ENCODE measurements at places on chromosomes 7 and 10.

DNA sequence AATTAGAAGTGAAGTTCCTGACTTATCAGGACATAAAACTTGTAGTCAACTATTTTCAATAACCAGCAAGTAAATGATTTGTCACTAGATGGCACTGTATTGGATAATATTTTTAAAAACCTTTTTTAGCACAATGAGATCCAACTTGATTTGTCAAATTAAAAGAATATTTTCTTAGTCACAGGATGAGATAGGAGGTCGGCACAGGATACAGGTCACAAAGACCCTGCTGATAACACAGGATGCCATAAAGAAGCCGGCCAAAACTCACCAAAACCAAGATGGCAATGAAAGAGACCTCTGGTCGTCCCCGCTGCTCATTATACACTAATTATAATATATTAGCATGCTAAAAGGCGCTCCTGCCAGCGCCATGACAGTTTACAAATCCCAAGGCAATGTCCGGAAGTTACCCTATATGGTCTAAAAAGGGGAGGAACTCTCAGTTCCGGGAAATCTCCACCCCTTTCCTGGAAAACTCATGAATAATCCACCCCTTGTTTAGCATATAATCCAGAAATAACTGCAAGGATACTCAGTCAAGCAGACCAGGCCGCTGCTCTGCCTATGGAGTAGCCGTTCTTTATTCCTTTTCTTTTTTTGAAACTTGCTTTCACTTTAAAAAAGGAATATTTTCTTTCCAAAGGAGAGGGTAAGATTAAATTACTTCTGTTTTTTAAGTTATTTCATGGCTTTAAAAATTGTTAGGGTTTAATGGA, 255.7 kb upstream of the MKLN1 start:
- peak; percentile 23 for DNase-seq

GRCh38 chr10:47165711-47166404, 134.1 kb upstream of the GDF10 start:
- DNase-seq = peak; percentile 78

DNA sequence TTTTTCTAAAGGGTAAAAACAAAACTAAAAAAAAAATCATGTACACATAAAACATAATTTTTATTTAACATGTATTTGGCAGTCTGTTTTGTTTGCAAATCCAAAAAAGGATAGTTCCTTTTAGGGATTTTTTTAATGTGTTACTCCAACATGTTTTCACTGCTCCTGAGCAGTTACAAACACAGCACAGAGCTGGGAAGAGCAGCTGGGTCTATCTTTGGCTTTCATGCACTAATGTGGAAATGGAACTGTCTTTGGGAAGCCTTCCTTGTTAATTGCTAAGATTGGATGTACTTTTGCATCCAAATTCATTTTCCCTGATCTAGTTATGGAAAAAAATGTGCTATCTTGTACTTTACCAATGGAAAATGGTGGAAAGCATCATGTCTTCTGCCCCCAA, 1035.1 kb downstream of the CNTNAP2 start:
- no peak for DNase-seq

DNA sequence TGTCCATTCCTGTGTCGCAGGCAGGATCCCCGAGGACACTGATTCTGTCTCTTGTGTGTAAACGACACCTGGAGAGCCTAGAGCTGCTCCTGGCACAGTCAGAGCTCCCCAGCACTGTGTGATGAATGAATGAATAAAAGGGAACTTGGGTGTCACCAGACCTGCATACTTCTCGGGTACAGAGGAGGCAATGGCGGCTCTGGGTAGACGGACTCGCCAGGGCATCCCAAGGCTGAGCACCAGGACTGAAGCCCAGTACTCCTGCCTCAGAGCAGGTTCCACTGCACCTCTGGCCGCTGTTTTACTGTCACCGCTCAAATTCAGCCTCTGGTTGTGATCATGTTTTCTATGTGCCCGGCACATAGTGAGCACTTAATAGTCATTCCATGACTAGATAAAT, 255.8 kb downstream of the GLRX3 start:
- DNase-seq = no peak

GRCh38 chr7:78389022-78389421, 590.4 kb downstream of the PHTF2 start:
- DNase-seq = no peak

DNA sequence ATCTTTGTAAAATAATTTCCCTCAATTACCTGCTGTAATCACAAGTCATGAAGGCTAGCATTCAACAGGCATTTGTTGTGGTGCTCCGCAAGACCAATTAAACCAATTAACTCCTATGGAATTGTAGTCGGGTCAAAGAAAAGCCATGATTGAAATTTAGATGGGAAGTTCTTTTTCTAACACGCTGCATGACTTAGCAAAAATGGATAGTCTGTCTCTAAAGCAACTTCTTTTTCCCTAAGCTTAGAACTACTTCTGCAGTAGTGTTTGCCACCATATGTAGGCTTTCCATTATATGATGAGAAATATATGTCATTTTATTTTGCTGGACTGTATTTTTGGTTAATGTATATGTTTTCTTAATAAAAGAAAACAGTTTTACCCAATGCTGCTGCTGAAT, 119.1 kb downstream of the TSPAN12 start:
- DNase-seq = no peak

- DNase-seq = no peak
These were observed 727 bp downstream of the ATRNL1 start for GRCh38 chr10:115093776-115094408.

GRCh38 chr7:20647908-20648776, 32.7 kb downstream of the ABCB5 start:
- DNase-seq = no peak

GRCh38 chr10:117364110-117364960, 10.9 kb downstream of the PDZD8 start:
- DNase-seq = no peak

DNA sequence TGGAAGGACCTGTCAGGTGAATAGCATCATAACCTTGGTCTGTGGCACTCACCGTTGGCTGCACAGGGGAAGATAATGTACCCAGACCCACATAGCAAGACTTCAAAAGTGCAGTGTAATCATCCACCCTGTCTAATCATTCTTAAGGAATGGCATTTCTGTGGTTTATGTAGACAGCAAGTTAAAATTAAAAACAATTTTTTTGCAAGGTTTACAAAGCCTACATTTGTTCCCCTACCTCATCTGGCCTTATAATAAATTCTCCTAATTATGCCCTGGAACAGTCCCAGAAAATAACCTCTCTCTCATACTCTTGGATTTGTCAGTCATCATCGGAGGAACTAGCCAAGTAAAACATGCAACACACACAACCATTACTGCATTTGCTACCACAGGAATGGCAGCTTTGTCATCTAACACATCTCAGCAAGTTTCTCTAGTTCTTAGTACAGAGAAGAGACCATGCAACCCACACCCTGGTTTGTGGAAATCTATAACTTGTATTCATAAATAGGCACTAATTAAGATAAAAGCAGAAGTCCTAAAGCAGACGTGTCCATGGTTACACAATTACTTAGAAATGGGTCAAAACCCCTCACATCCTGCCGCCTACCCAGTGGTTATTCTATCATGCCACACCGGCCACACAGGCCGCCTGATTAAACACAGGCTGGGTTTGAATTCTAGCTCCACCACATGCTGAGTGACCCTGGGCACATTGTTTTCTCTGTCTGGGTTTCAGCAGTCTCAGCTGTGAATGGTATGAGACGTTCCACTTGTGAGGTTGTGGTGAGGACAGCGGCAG, 19.1 kb downstream of the ABLIM1 start:
- DNase-seq = no peak

GRCh38 chr10:6305401-6306321, 102.9 kb downstream of the PFKFB3 start:
- DNase-seq = no peak

DNA sequence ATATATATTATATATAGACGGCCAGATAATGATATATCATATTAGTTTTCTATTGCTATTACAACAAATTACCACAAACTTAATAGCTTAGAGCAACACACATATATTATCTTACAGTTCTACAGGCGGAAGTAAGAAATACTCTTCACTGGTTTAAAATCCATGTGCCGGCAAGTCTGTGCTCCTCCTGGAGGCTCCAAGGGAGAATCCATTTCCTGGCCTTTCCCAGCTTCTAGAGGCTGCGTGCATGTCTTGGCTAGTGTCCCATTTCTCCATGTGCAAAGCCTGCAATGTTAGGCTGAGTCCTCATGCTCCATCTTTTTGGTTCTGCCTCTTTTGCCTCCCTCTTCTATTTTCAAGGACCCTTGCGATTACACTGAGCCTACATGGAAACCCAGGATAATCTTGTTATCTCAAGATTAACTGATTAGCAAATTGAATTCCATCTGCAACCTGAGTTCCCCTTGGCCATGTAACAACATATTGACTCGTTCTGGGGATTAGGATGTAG, 23.9 kb upstream of the PNLIPRP3 start:
- no peak for DNase-seq

GRCh38 chr7:94022550-94022949, 18.4 kb upstream of the BET1 start:
- no peak for DNase-seq

DNA sequence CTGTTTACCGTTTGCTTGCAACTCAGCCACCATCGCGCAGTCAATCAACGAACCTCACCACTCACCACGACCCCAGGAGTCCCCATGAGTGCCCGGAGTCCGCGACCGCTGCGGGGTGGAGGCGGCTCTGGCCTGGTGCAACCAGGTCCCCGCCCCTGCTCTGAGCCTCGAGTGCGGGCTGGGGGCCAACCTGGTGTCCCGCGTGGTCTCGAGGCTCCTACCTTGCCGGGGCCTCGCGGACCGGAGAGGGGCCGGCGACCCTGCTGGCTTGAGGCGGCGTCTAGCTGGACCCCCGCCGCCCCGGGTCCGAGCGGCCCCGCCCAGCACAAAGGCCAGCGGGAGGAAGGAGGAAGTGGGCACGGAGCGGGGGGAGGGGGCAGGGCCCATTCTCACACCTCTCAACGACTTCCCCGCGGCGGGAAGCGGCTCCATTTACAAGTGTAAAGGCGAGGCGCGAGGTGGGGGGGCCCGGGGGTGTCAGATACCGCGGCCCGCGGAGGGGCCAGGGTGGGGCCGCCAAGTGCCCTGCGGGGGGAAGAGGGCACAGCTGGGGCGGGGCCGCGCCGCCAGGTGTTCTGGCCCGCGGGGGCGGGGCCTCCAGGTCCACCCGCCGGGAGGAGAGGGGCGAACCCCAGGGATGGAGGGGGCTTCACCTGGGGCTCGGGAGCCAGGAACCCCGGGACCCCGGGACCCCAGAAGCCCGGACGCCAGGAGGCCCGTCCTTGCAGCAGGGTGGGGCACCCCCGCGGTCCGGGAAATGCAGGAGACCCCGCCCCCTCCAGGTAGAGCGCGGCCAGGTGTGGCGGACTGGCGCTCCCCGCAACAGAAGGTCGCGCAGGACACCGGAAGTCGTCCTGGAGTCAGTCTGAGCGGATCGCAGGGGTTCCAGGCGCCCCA, 8.6 kb downstream of the CTBP2 start:
- DNase-seq = no peak

- DNase-seq = no peak
These were observed 28.6 kb downstream of the BMPR1A start for GRCh38 chr10:86785037-86785436.

All from HL-60 (cell line).